ENCODE measurements at places on chromosomes 1 and 21. TPM values are rescaled to one million over a fixed set of nuclear protein-coding genes. Genes with fewer than 3 reads are reported as not detected.
A peak's percentile ranks its signal among the peaks of the same experiment; 100 is the strongest.

- no peak for DNase-seq
Observed at GRCh38 chr1:1299686-1300351, 7.9 kb downstream of the ACAP3 start.

GRCh38 chr21:28454564-28455252 is 538.0 kb downstream of the LTN1 start:
- peak; percentile 84 for DNase-seq

DNA sequence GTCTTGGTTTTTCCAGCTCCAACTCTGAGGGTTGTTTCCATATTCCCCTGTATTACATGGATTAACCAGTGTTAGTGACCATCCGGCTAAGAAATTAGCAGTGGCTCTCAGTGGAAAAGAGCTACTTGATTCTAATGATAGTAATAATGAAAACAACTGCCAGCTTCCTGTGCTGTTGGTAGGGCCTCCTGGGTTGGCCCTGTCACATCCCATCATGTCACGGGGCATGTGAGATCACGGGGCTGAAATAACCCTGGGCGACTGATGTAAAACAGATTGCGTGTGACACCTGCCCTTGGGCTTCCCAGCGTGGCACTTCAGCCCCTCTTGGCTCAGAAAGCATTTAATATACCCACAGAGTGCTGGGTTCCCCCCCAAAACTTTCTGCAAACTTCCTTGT is 149.0 kb downstream of the ROR1 start:
- no peak for DNase-seq

- no peak for DNase-seq
Observed at GRCh38 chr21:44496564-44497550, 41.5 kb downstream of the LRRC3 start.

DDOST gene
- 54.0 TPM for total RNA-seq

LMOD1 gene
- 22.3 TPM for total RNA-seq

IFI44 gene
- 14.2 TPM for total RNA-seq

All from fibroblast of the aortic adventitia (primary cell).